RKO (cell line): ENCODE measurements at places on chromosomes 16 and 17.

DNA sequence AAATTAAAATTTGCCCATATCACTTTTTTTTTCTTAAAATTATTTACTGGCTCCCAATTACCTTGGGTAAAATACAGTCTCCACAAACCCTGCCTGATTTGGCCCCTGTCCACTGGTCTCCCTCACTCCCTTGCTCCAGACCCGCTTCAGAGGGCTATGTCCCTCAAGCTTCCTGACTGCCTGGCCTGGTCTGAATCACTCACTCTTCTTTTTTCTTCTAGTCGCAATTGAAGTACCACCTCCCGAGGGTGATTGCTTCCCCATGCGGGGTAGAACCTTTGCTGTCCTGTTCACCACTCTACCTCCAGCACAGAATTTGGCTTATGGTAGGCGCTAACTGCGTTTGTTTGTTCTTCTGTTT, 598 bp upstream of the PGAP3 start:
- peak; percentile 56 for DNase-seq

DNA sequence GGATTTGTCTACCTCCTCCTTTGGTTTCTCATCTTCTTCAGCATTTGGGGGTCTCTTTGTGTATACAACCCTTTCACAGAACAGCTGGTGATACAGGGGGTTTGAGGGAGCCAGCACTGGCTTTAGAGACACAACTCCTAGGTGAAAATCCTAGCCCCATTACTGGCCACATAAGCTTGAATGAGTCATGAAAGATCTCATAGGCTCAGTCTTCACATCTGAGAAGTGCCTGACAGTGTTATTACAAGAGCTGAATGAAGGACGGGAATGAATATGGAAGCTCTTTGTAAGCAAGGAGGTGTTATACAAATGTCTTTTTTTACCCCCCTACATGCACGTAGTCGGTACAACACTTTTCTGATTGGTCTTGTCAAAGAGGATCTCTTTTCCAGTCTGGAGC, 1.7 kb upstream of the B4GALNT2 start:
- DNase-seq = peak; percentile 2

DNA sequence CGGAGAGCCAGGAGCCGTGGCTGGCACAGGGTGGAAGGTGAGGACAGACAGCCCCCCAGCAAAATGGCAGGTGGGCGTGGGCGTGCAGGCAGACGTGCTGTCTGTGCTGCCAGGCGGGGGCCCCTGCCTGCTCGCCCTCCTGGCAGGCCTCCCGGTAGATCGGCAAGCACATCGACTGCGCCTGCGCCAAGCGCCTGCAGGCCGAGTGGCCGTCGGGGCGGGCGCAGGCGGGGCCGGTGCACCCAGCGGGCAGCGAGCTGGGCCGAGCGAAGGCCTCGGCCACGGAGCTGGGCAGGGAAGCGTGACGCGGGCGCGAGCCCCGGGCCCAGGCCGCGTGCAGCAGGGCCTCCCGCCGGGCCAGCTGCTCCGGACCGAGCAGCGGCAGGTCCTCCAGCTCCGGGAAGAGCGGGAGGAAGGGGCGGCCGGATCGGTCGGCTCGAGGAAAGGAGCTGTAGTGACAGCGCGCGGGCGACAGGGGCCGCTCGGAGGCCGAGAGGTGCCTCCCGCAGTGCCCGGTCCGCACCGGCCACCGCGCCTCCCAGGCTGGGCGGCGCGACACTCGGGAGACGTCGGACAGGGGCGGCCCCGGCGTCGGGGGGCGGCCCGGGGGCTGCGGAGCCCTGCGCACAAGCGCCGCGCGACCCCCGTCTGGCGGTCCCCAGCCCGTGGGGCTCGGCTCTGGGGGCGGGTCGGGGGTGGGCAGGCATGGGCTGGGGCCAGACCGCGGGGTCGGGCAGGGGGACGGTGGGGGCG, 16.9 kb downstream of the GRIN2C start:
- DNase-seq = no peak

- no peak for DNase-seq
These were observed 1.4 kb upstream of the PIPOX start for GRCh38 chr17:29041571-29041970.

DNA sequence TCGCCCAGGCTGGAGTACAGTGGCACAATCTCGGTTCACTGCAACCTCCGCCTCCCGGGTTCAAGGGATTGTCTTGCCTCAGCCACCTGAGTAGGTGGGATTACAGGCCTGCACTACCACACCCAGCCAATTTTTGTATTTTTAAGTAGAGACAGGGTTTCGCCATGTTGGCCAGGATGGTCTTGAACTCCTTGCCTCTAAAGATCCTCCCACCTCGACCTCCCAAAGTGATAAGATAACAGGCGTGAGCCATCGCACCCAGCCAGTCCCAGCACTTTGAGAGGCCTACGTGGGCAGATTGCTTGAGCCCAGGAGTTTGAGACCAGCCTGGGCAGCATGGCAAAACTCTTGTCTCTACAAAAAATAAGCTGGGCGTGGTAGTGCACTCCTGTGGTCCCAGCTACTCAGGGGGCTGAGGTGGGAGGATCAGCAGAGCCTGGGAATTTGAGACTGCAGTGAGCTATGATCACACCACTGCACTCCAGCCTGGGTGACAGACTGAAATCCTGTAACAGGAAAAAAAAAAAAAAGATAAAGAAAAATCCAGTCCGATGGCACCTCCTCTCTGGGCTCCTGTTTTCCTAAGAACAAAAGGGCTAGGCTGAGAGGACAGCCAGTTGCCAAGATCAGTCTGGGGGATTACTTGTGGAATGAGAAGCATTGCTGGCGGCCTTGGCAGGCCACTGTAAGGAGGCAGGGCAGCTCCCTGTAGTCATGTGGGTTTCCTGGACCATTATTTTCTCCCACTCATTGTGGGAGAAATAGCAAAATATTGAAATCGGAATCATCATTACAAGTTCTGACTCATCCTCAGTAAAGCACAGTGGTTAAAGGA, 3.0 kb upstream of the PIPOX start:
- DNase-seq = no peak

DNA sequence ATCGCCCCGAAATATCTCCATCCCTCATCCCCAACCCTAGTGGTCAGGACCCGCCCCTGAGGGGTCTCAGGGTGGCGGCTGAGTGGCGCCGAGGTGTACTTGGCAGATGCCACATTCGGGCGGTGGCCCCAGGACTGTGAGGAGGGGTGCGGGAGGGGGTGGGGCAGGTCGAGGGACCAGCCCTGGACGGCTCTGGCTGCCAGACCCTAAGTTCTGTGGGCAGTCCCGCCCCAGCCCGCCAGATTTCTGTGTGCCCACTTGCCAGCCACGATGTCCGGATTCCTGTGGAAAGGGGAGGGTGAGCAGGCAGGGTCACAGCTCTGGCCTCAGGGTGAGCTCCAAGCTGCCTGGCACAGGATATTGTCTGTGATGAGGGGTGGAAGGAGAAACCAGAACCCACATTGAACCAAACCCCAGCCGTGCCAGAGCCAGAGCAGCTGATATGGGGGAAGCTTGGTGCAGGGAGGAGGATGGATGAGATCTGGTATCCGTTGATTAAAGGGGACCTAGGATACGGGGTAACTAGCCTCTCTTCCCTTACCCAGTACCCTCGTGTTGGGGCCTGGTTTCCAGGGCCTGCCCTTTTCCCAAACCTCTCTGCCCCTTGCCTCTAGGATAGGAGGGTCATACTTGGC, 1.1 kb upstream of the CHAD start:
- DNase-seq = no peak

DNA sequence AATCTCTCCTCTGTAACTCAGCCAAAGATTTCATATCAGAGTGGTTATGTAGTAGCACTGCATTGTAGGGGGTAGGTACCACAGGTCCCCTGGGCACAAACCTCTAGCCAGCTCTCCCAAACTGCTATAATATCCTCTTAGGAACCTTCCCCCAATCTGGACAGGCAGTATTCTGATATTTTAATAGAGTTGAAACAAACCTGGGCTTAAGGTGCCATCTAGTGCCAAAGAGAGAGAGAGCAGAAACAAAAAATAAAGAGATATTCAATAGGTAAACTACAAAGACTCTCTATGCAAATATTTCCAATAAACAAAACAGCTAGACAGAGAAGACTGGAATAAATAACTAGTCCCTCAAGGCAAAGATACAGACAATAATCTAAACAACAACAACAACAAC, 1070.0 kb downstream of the CDH11 start:
- peak; percentile 52 for DNase-seq

DNA sequence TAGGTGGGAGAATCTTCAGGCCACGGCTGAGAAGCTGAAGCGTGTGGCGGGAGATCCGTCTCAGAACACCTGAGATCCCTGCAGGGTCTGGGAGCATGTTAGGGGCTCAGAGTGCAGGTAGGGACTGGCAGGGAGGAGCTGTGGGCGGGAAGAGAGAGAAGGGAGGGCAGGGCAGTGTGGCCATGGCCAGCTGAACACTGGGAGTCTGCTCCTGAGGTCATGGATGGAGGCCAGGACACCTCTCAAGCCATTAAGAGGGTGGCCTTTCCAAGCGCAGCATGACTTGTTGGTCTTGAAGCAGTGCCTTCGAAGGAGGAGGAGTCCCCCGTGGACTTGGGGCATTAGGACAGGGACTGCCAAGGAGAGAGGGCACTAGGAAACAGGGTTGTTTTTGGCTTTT, 23.7 kb downstream of the NAA60 start:
- no peak for DNase-seq

DNA sequence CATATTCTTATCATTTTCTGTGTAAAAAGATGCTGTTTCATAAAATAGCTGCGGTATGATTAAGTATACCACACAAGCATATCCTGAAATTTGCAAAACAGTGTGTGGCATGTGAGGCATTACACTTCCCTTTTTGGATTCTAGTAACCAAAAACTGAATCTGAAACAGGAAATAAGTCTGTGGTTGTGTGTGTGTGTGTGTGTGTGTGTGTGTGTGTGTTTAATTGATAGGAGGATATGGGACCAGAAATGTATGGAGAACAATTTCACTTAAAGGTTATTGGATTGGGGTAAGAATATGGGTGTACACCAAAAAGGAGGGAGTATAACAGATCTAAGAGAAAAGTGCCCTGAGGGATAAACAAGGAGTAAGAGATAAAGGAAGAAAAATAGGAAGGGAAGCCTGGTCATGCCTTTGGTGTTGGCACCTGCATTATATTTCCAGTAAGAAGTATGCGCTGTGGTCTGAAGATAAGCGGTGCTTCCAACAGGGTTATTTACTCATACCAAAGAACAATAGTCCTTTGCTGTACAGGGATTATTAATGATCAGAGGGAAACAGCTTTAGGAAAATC, 4.0 kb downstream of the LYRM1 start:
- DNase-seq = no peak

GRCh38 chr17:67689534-67690177, 28.1 kb upstream of the NOL11 start:
- DNase-seq = peak; percentile 75

- DNase-seq = no peak
These were observed 35.4 kb downstream of the ZFP90 start for GRCh38 chr16:68574479-68574878.

GRCh38 chr16:59733321-59733720, 999.2 kb upstream of the GOT2 start:
- DNase-seq = no peak
